ENCODE measurements at places on chromosomes 1 and 21. TPM values are rescaled to one million over a fixed set of nuclear protein-coding genes. Genes with fewer than 3 reads are reported as not detected.

GRCh38 chr1:27116232-27116631 is 38.7 kb downstream of the SLC9A1 start:
- DNase-seq: no peak

RGS5 gene
- total RNA-seq: 4.0 TPM

VWA5B1 gene
- total RNA-seq: not detected

CHI3L1 gene
- total RNA-seq: not detected

STUM gene
- total RNA-seq: not detected

- DNase-seq: no peak
These were observed 5.3 kb downstream of the FTCD start for GRCh38 chr21:46150073-46150472.

- no peak for DNase-seq
These were observed 36.1 kb upstream of the CHIT1 start for GRCh38 chr1:203265541-203265940.

H6PD gene
- total RNA-seq: 22.2 TPM

- DNase-seq: peak; percentile 95
These were observed at the start of gene STXBP3 for GRCh38 chr1:108746382-108747170. Gene STXBP3, plus strand, starts transcription at chr1:108746674. Its CDS starts 64 bp downstream, at chr1:108746738.

DNA sequence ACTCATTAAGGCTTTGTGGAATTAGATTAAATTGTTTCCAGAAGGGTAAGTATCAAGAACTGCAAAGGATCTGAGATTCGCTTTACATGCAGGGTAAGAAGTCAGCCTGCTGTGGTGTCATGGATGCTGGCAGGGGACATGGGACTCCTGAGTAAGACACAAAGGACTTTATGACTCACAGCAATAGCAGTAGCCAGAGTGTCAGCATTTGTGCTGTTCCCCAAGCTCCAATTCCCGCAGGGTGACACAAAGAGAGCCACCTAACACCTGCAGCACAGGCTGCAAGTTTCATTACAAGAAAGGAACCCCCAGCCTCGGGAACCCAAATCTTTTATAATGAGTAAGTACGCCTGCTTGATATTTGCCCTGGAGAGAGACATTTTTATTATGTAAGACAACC is 298.1 kb upstream of the POU3F1 start:
- no peak for DNase-seq

DNA sequence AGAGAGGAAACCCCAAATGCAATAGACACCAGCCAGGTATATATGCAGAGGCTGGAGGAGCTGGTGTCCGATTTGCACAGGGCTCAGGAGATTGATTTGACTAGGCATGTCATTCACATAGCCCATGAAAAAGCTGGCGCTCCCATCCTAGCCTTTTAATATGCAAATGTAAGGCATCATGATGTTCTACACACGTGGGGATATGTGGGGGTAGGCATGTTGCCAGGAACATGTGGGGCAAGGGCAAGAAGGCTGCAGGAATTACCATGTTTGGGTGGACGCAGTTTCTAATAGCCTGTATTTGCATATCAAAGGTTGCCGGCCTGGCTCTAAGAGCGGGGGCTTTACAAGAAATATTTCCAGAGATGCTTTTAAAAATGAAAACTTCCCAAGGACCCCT is 11.7 kb upstream of the SH3GLB1 start:
- DNase-seq: no peak

All from Caki2 (cell line).